Germinal center (tissue), 1 donor: ENCODE measurements at places on chromosomes 2 and 18.

GRCh38 chr2:18009891-18010290 is 131.4 kb downstream of the KCNS3 start:
- no peak for DNase-seq

DNA sequence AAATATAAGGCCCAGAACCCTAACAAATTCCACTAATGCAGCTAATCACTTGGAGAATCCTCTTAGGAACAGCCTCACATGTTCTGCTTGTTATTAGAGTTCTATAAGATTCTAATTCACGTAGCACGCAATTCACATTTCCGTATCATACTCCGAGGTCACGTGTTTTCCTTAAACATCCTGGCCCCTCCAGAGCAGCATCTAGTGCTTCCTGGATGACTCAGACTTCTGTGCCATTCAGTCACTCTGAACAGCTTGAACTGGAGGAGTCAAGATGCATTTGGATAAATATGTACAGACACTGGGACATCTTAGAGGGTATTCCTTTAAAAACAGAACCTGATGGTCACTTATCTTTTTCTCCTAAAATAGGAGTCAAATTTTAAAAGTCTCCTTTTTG is 156.5 kb downstream of the MYO5B start:
- DNase-seq, result no peak

- DNase-seq, result no peak
These were observed 254.3 kb downstream of the CAMKMT start for GRCh38 chr2:44615950-44616518.

GRCh38 chr2:20363578-20363977 is 12.9 kb upstream of the PUM2 start:
- DNase-seq, result no peak
